ENCODE measurements at places on chromosomes 6 and 20.

DNA sequence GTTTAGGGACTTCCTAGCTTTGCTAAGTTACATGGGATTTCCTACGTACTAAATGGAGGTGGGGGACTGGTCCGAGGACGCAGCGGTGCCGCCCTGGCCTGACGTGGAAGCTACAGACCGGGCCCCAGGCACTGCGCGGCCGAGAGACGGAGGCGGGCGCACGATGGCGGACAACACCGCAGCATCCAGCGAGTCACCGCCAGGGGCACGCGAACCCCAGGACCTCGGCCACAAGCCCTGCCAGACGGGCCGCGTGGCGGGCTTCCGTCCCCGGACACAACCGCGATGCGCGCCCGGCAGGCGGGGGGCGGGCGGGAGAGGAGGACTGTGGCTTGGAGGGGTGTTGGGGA, 1516.9 kb upstream of the DEFB115 start:
- DNase-seq, result no peak

GRCh38 chr6:20092071-20092566, 120.2 kb downstream of the MBOAT1 start:
- no peak for DNase-seq

- no peak for DNase-seq
Measured at GRCh38 chr6:46296586-46296985, 125.8 kb upstream of the ENPP5 start.

DNA sequence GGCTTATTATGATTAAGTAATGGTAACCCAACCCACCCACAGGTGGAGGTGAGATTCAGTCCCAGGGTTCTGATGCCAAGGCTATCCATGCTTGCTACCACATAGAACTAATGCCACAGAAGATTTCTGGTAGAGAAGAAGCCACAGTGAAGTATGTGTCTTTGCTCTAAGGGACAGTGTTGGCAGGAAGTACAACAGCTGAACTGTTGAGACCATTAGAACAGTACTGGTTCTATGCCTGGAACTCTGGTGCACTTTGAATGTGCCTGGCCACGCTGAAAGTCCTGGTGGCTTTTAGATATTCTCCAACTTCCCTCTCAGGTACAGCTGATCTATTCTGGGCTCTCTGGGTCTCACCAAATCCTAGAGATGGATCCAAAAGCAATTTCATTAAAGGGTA, 7.8 kb downstream of the STX7 start:
- DNase-seq, result no peak

DNA sequence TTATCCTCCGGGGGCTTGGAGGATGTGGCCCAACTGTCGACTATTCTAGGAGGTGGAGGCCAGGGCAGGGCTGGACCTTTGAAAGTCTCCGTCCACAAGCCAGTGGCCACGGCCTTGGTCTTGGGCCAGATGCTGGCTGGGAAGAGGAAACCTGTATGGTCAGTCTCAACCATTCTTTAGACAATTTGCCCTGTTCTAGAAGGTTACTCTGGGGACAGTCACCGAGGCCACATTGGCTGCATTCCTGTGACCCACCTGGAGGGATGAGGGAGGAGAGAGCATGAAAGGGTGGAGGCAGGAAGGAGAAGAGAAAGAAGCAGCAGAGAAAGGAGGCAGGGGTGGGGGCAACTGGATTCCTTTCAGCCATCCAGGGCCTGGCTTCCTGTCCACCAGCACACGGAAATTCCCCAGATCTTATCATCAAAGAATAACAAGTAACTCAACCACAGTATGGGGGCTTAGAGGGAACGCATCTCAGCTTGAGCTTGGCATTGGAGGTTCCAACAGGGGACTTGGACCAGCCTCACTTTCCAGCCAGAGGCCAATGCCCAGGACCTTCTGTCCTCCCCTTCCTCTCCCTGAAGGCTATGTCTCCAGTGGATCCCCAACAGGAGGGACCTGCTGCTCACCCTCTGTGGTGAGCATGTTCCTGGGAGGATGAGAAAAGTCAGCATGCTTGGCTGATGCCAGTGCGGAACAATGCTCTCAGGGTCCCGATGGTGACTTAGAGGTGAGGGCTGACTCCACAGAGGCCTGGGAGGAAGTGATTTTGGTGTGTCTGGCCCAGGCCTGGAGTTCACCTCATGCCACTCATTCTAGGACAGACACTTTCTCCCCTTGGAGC, 30.4 kb downstream of the TGM2 start:
- no peak for DNase-seq

DNA sequence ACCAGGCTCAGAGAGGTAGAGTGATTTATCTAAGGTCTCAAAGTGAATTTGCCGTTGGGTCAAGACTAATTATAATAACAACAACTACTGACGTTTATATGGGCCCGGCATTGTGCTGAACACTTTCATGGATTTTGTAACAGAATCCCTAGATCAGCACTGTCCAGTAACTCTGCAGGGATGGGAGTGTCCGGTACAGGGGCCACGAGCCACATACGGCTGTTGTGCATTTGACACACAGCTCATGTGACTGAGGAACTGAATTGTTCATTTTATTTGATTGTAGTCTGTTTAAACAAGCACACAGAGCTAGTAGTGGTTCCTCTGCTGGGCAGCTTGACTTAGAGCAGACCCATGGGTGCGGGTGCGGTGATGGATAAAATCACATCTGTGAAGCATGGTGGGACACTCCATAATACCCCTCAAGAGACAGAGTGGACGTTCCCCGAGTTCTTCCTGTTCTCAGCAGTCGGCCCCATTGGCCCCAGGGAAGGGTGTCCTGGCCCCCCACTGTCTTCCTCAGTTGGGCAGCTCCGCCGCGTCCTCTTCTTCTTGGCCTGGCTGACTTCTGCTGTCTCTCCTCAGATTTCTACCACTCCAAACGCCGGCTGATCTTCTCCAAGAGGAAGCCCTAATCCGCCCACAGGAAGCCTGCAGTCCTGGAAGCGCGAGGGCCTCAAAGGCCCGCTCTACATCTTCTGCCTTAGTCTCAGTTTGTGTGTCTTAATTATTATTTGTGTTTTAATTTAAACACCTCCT, 6.8 kb downstream of the CDKN1A start:
- no peak for DNase-seq

- DNase-seq, result no peak
Measured at GRCh38 chr6:26457264-26457805, 420 bp upstream of the BTN2A1 start.

GRCh38 chr6:22068561-22069305, 228.1 kb downstream of the PRL start:
- DNase-seq, result no peak

GRCh38 chr6:42726026-42726425, 3.6 kb upstream of the PRPH2 start:
- DNase-seq, result no peak

DNA sequence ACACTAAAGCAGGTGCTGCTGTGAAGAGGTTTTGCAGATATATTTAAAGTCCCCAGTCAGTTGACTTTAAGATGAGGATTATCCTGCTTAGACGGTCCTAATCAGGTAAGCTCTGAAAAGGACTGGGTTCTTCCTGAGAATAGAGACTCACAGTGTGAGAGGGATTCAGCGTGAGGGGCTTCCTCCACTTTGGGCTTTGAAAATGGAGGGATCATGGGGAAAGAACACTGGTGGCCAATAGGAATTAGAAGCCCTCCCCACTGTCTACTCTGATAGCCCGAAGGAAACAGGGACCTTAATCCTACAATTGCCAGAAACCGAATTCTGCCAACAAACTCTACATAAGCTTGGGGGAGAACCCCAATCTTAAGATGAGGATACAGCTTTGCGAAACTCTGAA, 29.7 kb upstream of the HLA-G start:
- DNase-seq, result no peak

- no peak for DNase-seq
Measured at GRCh38 chr20:17928633-17929311, 39.8 kb downstream of the SNX5 start.

DNA sequence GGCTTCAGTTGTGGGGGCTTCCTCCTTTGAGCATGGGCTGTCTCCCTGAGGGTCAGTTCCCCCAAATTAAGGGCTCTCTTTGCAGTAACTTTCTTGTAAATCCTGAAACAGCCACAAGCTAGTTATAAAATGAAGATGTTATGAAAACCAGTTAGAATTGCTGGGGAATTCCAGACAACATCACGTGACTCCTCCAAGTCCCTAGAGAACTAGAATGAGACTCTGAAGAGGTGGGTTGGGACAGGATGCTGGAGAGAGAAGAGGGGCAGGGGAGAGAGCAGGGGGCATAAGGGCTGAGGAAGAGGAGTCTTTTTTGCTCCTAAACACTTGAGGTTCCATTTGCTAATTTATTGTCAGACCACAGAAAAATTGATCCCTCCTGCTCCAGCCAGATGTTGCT, 380.3 kb downstream of the DHX35 start:
- DNase-seq, result no peak

DNA sequence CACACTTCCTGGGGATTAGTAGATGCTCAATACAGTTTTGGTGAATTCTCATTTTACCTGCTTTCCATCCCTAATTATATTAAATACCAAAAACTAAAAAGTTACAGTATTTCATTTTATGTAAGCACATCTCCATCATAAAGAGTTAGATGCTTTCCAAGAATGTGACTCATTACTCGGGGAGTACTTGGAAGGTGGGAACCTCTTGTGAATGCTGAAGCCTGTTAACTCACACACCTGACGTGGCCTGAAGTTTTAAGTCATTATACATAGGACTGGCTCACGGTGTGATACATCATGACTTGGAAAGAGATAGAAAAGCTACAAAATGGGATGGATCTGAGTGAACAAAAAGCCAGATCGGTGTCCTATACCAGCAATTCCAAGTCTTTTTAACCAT, 2.2 kb upstream of the OSER1 start:
- no peak for DNase-seq

DNA sequence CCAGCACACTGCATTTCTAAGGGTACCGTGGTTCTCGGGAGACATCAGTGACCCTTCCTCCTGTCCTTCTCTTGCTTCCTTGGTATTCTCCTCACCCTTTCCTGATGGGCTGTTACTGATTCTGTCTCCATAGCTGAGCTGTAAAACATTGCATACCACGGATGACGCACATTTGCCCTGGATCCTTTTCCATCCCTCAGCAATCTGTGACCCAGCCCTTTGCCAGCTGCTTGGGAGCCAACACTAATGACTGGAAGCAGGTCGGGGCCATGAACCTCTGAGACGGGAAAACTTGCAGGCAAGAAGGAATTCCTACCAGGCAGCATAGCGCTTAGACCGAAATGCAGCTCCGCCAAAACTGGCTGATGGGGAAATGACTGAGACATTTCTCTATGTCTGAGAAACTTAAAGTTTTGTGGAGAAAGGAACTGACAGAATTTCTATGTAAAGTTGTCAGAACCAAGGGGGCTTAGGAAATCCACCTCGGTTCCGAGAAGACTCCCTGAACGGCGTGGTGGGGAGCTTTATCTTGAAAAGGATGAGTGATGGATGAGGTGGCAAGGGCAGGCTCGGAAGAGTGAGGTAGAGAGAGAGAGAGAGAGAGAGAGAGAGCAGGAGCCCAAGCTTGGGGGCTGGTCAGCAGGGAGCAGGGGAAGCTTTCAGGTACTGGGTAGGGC, 19.2 kb downstream of the TUBB2B start:
- no peak for DNase-seq

DNA sequence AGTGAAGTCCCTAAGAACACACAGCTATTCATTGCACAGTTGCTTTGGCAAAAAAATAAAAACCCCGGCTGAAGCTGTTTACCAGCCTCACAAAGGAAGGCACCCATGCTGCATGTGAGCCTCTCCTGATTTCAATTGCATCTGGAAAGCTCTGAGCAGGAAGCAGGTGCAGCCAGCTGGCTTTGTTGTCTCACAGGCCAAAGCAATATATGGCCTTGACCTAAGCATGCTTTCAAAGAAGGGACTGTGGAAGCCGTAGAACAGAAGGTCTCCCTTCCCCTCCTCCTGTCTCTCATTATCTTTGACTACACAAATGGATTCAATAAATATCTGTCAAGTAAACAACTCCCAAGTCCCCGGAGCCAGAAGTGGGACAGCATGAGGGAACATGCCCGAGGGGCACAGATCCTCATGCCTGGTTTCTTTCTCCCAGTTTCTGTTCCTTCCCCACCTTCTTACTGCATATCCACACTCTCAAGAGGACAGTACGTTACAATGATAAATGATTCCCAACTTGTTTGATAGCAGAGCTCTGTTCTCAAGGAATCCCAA, 57.2 kb upstream of the PCSK2 start:
- no peak for DNase-seq

- no peak for DNase-seq
Measured at GRCh38 chr6:45965792-45966191, 49.9 kb downstream of the CLIC5 start.

- no peak for DNase-seq
Measured at GRCh38 chr20:50610212-50610718, 81.1 kb downstream of the RIPOR3 start.

DNA sequence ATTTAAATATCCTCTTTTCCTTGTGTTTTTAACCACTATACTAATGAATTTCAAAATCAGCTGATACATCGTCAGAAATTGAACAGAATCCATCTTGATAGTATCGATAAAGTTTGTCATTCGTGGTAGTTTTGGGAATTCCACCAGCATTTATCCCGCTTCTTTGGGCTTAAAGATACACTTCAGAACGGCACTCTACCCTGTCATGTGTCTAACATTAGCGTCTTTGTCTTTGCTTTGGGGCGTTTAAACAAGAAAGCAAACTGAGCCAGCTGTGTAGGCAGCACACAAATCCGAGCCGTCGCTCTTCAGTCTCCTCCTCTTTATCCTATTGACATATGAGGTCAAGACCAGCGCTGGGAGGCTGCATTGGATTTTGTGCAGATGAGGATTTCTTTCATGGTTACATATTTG, 27.5 kb upstream of the NHSL1 start:
- DNase-seq, result no peak

GRCh38 chr6:63750400-63750799, 114.8 kb downstream of the PHF3 start:
- DNase-seq, result no peak

DNA sequence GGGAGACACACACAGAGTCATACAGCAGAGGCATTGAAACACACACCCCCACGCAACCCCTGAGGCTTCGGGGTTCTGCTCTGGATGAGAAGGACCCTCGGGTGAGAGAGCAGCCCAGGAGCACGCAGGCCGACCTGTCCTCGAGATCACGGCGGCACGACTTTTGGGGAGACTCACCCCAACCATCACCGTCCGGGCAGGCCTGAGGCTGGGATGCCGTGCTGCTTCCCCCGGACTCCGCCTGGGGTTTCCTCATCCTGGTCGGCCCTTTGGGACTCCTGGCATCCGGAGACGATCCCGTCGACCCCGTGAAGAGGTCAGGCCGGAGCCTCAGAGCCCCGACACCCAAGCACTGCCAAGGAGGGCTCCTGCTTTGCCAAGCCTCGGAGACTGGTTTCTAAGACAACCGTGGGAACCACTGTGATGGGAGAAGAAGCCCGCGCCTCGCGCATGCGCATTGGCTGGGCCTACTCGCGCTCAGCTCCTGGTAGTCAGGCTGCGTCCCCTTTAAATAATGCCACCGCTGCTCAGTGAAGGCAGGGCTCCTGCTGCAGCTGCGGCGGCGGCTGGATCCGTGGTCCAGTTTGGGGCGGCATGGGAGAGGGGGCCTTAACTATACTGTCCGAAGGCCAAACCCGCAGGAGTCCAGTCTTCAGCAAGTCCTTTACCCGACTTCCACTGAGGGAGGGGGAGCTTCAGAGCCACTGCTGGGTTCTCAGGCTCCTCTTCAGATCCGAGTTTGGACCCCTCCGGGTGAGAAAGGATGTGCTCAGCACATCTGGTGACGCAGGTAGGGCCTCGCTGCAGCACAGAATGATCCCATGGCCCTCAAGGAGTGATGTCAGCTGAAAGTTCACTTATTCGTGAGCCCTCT, 171.4 kb upstream of the ZNF337 start:
- DNase-seq, result peak; percentile 59

- no peak for DNase-seq
Measured at GRCh38 chr6:158756126-158756525, 63.0 kb downstream of the EZR start.

- no peak for DNase-seq
Measured at GRCh38 chr6:150005761-150006651, 19.3 kb downstream of the RAET1L start.

GRCh38 chr6:43766500-43766853, 3.5 kb upstream of the VEGFA start:
- DNase-seq, result no peak
